ENCODE measurements at places on chromosomes 12 and 14.

DNA sequence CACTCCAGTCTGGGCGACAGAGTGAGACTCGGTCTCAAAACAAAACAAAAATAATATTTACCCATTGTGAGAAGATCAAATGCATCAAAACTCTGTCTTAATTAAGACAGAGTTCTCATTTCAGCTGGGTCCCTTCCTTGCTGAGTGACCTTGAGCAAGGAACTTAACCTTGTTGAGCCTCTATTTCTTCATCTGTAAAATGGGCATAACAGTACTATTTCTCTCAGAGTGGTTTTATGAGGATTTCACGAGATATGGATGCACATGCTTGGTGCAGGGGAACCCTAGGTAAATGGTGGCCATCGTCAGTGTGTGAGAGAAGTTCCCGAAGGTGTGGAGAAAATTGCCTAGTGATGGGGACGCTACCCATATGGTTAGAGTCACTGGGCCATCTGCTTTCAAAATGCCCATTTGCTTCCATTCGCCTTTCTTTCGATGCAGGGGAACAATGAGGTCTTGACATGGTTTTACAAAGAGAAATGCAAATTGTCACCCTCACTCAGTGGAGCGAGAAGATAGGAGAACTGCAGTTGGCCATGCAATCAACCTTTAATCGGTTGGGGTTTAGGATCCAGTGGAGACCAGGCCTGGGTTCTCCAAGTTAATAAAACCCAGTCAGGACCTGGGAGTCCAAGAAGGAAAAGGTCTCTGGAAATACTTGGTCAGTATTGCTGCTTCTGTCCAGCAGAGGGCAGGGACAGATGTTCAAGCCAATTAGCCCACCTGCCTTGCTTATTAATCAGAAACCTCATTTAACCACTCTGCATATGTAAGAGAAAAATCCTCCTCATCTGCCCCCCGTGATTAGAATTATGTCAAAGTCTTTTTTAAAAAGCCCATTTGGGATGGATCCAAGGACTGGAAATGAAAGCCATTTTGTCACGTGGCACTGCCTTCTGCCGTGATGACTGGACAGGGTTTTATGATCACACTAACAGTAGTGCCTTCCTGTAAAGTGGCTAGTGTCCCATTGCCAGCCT lies 37.2 kb downstream of the CFAP251 start:
- no peak for DNase-seq

- DNase-seq: peak; percentile 7
These were observed 369.6 kb downstream of the ATP23 start for GRCh38 chr12:58310809-58311622.

GRCh38 chr12:13911756-13912554 lies 69.4 kb downstream of the GRIN2B start:
- DNase-seq: no peak

- DNase-seq: no peak
These were observed 3.2 kb upstream of the CLEC9A start for GRCh38 chr12:10027311-10027710.

- DNase-seq: no peak
These were observed 8.2 kb downstream of the ENDOU start for GRCh38 chr12:47717046-47717442.

DNA sequence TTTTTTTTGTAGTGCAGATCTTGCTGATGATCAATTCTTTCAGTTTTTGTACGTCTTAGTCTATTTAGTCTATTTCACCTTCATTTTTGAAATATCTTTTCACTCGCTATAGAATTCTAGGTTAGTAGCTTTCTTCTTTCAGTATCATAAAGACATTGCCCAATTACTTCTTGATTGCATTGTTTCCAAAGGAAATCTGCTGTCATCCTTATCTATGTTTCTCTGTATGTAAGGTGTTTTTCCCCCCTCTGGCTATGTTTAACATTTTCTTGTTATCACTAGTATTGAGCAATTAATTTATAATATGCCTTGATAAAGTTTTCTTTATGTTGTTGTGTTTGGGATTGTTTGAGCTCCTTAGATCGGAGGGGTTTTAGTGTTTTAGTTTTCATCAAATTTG lies 171.9 kb downstream of the BMP4 start:
- no peak for DNase-seq

- DNase-seq: no peak
These were observed 3.9 kb downstream of the B3GNT4 start for GRCh38 chr12:122207391-122207790.

GRCh38 chr12:105352052-105352451 lies 21.6 kb downstream of the C12orf75 start:
- no peak for DNase-seq

GRCh38 chr12:15179672-15180071 lies 41.5 kb downstream of the RERG start:
- DNase-seq: no peak

DNA sequence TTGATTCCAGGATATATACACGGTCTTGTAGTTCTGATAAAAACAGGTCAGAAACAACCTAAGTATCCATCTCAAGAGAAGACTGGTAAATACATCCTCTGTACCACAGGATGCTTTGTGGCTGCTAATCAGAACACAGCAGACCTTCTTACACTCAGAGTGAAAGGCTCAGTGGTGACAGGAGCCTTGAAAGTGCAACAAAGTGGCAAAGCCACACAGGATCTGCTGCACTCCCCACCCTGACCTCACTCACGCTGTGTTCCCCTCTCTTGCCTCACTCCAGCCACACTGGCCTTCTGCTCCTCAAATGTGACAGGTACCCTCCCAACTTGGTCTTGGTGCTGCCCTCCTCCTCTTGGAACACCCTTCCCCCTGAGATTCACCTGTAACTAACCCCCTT lies 98.1 kb upstream of the GRIP1 start:
- DNase-seq: no peak

- no peak for DNase-seq
These were observed 173.2 kb upstream of the HMGA2 start for GRCh38 chr12:65651060-65651459.

DNA sequence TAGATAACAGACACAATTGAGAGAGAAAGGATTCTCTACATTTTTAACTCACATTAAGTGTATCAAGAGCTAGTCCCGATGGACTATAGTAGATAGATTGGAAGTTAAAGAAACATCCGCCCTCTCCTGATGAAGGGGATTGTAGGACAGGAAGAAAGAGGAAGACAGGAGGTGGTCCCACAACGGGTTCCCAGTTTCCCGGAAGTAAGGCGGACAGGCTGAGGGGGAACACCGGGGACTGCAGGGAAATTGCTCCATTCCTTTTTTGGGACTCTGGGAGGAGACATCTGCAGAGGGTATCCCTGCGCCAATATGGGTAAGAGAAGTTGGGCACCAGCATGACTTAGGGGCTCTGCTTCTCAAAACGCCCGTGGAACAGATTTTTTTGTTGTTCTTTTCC lies 177.5 kb upstream of the ATF7IP start:
- no peak for DNase-seq

GRCh38 chr12:74424778-74425177 lies 112.9 kb upstream of the ATXN7L3B start:
- DNase-seq: no peak

DNA sequence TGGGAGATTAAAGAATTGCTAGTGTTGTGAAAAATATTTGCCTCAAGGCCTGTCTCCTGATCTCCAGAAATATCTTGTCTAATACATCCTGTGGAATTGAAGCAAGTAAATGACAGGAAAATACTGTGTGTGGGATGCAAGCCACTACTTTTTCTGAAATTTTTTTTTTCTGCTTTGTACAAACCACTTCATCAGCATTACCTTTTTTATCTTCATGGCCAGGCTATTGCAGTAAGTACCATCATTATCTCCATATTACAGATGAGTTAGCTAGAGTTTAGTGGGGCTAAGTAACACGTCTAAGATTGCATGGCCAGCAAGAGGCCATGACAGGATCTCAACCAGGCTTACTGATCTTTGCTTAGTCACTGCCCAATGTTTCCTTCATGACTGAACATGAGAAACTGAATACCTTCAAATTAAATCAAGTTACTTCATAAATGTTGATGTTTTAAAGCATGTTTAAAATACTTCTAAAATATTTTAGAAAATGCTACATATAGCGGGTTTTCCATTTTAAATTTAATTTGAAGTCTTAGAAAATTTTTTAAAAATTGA lies 273.7 kb downstream of the SLC6A15 start:
- no peak for DNase-seq

DNA sequence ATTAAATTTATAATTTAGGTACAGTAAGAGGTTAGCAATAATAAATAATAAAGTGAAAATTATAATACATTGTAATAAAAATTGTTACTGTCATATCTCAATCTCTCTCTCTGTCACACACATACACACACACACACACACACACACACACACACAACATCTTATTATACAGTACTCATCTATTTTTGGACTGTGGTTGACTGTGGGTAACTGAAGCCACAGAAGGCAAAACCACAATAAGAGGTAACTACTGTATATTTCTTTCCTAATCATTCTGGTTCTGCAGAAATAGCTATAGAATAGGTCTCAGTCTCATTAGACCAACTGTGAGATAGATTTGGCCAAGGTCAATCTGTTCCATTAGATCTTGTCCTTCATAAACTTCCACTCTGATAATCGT lies 33.1 kb upstream of the PTPRO start:
- DNase-seq: no peak

DNA sequence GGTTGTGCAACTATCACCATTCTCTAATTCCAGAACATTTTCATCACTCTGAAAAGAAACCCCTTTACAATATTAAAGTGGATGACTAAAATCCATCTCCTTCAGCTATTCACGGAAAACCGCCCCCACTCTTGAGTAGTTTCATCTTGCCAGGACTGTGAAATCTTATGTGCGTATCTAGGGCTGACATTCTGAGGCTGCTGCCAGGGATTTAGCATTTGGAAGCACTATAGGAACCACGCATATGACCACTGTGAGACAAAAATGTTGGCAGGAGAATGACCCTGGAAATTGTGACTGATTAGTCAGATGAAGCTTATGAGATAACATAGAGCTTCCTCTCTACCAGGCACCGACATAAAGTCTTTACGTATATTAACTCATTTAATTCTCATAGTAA lies 305.2 kb upstream of the PDE3A start:
- no peak for DNase-seq

Data from HuH-7 (cell line).